Upper lobe of left lung (tissue), 6 donors: ENCODE measurements at places on chromosomes 12 and 14. TPM values are rescaled to one million over a fixed set of nuclear protein-coding genes. Genes with fewer than 3 reads are reported as not detected.

GRCh38 chr14:32020882-32021281, 56.2 kb upstream of the ARHGAP5 start:
- DNase-seq = no peak

Gene FBRSL1
- 53.0 TPM for total RNA-seq

- no peak for DNase-seq
Measured at GRCh38 chr14:33017016-33017415, 78.3 kb downstream of the NPAS3 start.

DNA sequence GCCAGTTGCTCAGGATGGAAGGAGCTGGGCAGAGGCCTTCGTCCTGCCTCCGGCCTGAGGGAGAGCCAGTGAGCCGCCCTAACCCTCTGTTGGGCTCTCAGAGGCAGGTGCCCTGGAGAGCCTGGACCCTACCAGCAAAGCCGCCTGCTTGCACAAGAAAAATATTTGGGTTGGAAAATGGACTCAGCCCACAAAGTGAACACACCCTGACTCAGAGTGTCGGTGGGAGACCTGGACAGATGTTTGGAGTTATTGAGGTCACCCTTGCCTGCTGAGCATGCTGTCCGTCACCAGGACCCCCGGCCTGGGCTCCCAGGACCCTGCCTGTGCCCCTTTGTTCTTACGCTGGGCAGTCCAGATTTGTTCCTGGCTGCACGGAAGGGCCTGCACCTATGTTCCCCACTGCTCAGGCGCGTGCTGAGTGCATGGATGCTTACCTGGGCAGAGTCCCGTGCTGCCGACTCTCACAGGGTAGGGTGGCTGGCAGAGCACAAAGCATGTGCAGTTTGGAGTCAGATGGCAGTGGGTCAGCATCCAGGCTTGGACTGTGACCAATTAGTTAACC, 22.4 kb downstream of the FAM181A start:
- DNase-seq = no peak

DNA sequence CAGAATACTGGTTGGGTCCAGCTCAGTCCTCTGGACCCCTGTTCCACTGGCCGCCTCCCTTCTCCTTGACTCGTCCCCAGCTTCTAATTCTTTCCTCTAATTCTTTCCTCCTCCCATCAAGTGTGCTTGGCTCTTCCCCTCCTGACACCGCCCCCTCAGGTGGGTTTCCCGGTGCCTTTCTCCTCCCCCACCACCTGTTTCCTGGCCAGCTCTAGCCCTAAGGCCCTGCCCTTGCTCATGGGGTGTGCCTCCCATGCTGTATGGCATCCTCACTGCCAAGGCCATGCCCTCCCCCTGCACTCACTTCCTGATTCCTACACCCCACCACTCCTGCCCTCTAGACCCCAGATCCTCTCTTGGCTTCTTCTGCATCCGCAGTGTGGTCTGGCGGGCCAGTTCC, 12.1 kb upstream of the EML1 start:
- no peak for DNase-seq

- DNase-seq = no peak
Measured at GRCh38 chr12:8011331-8011730, 21.2 kb upstream of the FOXJ2 start.

Gene LMNTD1
- total RNA-seq = 1.9 TPM

GRCh38 chr14:35895256-35895655, 69.1 kb downstream of the BRMS1L start:
- no peak for DNase-seq

DNA sequence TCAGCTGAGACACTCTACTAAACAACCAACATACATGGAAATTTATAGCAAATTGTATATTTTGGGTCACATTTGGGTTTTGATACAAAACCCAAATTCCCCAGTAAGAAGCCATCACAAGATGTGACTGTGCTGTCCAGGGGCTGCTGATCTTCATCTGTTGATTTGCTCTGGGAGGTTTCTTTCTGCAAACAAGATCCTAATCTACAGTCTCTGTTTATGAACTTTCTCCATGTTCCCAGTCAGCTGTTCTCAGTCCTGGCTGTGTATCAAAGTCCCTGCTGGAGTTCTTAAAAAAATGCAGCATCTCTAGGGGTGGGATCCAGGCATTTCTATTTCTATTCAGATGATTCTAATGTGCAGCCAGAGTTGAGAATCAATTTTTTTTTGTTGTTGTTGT, 85.1 kb downstream of the ATP23 start:
- DNase-seq = no peak

Gene OR11H7
- total RNA-seq = not detected

Gene WASHC3
- total RNA-seq = 20.5 TPM

Gene KRT75
- not detected for total RNA-seq

DNA sequence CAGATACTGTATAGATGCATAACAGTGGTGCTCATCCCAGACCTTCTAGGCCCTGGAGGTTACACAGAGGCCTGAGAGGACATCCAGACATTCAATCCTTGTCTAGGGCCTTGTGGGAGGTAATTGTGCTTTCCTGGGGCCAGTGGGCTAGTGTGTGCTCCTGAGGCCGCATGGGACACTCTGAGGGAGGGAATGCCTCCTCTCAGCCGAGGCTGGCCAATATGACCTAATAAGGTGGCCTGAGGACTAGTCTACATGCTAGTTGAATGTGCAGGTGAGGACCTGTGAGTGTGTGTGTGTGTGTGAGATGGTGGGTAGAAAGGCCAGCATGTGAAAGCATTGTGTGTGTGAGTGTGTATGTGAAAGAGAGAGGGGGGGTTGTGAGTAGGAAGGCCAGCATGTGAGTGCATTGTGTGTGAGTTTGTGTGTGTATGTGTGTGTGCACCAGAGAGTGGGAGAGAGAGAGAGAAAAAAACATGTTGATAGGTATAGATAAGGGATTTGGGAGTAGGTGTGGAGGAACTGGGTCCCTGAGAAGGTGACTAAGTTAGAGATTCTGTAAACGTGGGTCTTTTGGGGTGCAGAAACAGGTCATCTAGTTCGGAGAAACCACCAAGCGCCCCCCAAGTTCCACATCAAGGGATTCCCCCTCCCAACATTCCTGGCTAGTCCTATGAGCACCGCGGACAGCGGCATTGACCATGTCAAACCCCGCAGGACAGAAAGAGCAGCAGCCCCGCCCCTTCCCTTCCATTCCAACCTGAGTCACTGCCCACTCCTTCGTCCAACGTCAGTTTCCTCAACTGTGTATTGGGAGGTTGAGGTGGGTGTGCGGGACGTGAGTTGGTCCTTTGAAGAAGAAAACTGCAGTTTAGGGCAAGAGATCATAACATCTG, 9.7 kb upstream of the KRT81 start:
- DNase-seq = no peak

Gene TSPAN19
- 21.0 TPM for total RNA-seq

Gene MSI1
- 0.43 TPM for total RNA-seq
